ENCODE measurements at places on chromosomes 11 and 22. TPM values are rescaled to one million over a fixed set of nuclear protein-coding genes. Genes with fewer than 3 reads are reported as not detected.

PRRG4 gene
- total RNA-seq = 0.36 TPM

SCGB1A1 gene
- not detected for total RNA-seq

GRCh38 chr11:60570970-60571369 is 55.8 kb downstream of the MS4A13 start:
- no peak for DNase-seq

DNA sequence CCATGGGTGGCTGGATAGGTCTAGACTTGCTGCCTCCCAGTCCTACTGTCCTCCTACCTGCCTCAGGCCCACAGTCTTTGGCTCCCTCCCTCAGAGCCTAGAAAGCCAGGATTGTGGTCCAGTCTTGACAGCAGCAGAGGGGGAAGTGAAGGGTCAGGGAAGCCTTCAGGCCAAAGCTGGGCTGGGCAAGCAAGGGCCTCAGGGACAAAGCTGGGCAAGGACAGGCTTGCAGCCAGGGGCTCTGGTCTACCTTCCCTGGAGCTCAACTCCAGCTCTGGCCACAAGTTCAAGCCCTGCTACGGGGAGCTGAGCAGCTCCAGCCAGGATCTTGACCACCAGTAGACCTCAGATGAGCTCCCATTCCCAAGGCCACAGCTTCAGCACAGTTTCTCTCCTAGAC is 14.9 kb downstream of the LMO1 start:
- DNase-seq = no peak

- no peak for DNase-seq
These were observed 203.5 kb upstream of the GUCY1A2 start for GRCh38 chr11:107221748-107222285.

SLC22A25 gene
- not detected for total RNA-seq

DNA sequence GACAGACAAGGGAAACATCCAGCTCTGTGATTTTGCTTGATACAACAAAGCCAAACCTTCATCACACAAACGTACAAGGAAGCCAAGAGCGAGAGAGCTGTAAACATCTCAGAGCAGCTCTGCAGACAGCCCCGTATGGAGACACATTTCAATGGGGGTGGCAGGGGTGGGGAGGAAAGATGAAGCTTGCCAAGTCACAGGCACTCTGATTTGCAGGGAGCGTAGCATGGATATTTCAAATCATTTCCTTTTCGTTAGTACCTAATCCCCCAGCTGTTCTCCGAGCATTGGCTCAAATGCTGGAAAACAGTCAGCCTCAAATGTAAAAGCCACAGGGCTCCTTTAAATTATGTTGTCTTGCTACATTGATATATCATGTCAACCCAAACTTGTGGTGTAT is 458.9 kb upstream of the CADM1 start:
- DNase-seq = no peak

OR4C46 gene
- total RNA-seq = not detected

KLHDC7B gene
- total RNA-seq = 2.4 TPM

- DNase-seq = no peak
These were observed 27.2 kb downstream of the GNB1L start for GRCh38 chr22:19827341-19828034.

GRCh38 chr11:18132341-18132740 is at the start of gene MRGPRX3:
MRGPRX3 (plus strand) TSS chr11:18132571; CDS start chr11:18137203, 4,632 bp downstream.
- DNase-seq = no peak

DNA sequence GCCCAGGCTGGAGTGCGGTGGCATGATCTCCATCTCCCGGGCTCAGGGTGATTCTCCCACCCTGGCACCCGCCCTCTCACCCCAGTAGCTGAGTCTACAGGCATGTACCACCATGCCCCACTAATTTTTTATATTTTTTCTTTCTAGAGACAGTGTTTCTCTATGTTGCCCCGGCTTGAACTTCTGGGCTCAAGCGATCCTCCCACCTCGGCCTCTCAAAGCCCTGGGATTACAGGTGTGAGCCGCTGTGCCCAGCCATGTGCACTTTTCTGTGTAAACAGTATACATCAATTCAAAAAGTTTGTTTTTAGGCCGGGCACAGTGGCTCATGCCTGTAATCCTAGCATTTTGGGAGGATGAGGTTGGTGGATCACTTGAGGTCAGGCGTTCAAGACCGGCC is 14.7 kb downstream of the GRIK4 start:
- DNase-seq = no peak

DNA sequence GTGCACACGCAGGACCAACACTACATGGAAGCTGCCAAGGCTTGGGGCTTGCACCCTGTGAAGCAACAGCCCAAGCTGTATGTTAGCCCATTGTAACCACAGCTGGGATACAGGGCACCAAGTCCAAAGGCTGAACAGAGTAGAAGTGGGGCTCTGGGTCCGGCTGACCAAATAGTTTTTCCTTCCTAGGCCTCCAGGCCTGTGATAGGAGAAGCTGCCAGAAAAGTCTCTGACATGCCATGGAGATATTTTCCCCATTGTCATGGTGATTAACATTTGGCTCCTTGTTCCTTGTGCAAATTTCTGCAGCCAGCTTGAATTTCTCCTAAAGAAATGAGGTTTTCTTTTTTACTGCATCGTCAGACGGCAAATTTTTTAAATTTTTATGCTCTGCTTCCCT is 941.2 kb downstream of the FAM181B start:
- peak; percentile 34 for DNase-seq

GRCh38 chr11:479311-479710 is 27.7 kb downstream of the RNH1 start:
- DNase-seq = no peak

GRCh38 chr11:6345366-6345765 is 25.1 kb upstream of the CAVIN3 start:
- peak; percentile 83 for DNase-seq

DNA sequence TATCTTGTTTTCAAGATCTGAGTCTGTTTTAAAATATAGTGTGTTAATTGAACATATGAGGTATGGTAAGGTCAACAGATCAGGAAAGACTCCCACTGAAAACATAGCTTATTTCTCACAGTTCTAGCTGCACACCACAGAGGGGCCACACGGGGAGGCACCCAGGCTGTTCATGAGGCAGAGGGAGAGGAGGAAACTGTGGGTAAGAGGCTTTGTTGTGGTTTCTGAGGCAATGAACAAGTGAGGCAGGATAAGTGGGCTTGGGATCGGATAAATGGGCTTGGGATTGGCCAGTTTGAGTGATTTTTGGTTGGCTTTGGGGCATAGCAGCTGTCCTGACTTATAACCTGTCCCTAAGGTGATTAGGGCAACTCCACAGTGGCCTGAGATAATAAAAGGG is 242.1 kb downstream of the LUZP2 start:
- no peak for DNase-seq

- DNase-seq = peak; percentile 90
These were observed 13.5 kb upstream of the SORL1-AS1 start for GRCh38 chr11:121466063-121466794.

TMPRSS5 gene
- 0.09 TPM for total RNA-seq
